ENCODE measurements at places on chromosomes 2 and 18.
A peak's percentile ranks its signal among the peaks of the same experiment; 100 is the strongest.

DNA sequence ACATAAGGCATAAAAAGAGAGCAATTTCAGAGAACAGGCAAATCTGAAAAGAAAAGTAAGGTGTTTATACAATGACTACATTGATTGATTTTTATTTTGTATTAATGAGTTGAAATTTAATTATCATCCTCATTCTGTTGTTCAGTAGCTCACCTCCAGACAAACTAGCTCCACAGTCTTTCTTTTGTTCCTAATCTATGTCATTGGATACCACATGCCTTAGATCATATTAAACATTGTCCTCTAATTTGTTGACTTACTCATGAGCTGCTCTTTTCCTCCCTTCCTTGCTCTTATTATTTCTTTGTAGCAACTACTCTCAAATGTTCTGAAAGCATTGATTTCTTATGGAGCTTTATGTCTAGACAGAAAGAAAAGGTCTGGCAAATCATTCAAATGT, 185.5 kb upstream of the ZSWIM2 start:
- DNase-seq, result no peak

DNA sequence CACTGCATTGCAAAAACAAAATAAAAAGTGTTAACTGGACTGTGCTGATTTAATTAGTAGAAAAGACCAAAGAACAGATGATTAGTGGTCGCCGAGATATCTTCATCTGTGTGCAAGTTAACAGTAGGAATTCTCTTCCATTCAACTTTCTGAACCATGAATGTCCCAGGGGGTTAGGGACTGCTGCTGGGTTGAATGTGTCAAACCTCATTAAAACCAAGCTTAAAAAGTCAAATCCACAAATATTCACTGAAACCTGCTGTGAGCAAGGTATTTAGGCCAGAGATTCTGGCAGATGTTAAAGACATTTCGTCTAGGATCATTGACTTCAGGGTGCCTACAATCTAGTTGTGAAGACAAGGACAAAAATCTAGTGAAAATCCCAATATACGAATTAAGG, 58.7 kb downstream of the STPG4 start:
- DNase-seq, result no peak

- DNase-seq, result no peak
These were observed 1.6 kb downstream of the MOCOS start for GRCh38 chr18:36188916-36189315.

- DNase-seq, result no peak
These were observed 893.2 kb upstream of the CRIM1 start for GRCh38 chr2:35462226-35462998.

GRCh38 chr2:28656937-28657615, 94.6 kb upstream of the PPP1CB start:
- DNase-seq, result no peak

DNA sequence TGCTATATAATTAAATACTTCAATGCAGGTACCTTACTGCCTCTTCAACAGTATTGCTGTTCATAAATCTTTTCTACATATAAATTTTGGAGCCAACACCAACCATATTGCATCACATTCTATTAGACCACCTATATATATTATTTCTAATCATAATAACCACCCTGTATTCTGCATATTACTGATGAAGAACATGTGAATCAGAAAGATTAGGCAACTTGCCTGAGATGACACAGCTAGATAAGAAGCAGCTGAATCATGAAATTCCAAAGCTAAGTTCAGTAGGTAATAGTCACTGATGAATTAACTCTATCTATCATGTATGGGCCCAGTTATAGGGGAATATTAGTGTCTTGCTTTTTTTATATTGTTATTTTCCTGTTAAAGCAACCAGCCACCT, 161.8 kb downstream of the AGPS start:
- no peak for DNase-seq

DNA sequence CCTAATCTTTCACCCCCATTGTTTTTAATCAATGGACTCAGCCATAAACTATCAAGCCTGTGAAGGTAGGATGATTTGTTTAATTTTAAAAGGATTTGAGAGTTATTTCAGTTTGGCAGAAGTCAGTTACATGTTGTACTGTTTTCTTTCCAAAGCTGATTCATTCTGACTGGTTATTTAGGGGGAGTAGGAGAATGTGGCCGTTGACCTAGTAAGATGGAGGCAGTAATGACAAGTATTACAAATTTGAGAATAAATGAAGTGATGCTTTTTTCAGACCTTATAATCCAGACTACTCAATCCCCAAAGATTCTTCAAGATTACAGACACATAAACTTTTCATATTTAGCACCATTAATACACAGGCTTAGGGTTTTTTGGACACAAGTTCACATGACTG, 4.3 kb downstream of the EPHA4 start:
- DNase-seq, result no peak

- DNase-seq, result no peak
These were observed 14.7 kb upstream of the PXDN start for GRCh38 chr2:1758774-1759610.

GRCh38 chr2:144518748-144519596, 947 bp downstream of the ZEB2 start:
- DNase-seq, result no peak

DNA sequence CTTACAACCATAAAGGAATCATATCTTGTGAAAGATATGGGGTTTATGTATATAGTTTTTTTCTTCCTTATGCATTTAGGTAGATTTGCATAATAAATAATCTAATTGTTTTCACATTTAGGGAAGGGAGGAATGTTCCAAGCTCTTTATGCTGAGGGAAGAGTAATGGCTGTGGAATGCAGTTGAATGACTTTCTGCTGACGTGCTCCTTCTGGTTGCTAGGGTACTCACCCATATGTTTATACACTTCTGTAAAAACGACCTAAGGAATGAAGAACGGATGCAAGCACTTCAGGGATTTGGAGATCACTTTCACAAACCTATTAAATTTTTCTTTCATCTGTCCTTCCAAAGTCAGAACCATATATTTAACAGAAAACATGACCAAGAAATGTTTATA, 29.2 kb upstream of the PPP4R1 start:
- DNase-seq, result no peak

DNA sequence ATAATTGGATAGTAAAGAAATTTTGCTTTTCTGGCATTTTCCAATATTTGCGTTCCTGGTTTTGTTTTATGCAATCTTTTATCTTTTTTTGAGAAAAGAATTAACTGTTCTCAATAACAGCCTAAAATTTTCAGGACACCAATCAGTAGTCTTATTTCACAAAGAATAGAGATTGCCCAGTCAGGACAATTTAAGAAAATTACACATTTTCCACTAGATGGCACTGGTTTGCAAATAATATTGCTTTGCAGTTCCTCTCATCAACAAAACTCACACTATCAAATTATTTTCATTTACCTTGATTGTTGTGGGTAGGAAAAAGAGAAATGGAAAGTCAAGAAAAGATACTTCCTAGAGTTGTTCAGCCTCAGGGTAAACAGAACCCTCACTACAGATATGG, 2.4 kb upstream of the RBM45 start:
- DNase-seq, result peak; percentile 1

- DNase-seq, result no peak
These were observed 14.0 kb upstream of the MCFD2 start for GRCh38 chr2:46929612-46930011.

- no peak for DNase-seq
These were observed 80.3 kb upstream of the FAM237A start for GRCh38 chr2:206561962-206562361.

DNA sequence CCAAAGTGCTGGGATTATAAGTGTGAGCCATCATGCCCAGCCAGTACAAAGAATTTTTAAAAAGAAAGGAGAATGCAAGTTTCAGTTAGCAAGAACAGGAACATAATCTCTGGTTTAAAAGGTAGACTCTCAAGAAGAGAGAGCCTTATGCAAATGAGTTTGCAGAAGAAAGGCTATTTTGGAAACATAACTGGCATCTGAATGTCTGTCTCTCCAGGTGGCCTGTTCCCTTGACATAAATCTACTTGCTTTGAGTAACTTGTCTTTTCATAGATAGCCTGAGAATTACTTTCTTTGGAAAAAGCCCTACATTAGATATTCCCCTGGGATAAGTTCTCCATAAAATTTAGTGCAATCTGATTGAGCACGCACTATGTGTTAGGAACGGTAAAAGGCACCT, 109.6 kb downstream of the ICOS start:
- DNase-seq, result no peak

DNA sequence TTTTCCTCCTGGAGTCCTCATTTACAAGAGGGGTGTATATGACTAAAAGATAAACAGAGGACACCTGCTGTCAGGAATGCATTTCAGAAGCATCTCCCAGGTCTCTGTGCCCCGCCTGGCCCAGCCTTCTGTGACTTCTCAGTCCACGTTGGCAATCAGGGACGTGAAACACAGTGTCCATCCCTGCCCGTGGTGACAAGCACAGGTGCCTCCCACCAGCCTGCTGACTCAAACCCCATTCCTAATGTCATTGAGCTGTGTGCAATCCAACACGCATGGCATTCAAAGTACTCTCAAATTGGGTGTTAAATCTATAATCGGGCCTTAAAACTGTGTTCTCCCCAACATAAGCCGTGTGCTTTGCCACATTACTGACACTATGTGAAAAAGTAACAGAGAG, 343.2 kb downstream of the EIPR1 start:
- no peak for DNase-seq

- DNase-seq, result no peak
These were observed 28.2 kb downstream of the ACMSD start for GRCh38 chr2:134866498-134867099.

DNA sequence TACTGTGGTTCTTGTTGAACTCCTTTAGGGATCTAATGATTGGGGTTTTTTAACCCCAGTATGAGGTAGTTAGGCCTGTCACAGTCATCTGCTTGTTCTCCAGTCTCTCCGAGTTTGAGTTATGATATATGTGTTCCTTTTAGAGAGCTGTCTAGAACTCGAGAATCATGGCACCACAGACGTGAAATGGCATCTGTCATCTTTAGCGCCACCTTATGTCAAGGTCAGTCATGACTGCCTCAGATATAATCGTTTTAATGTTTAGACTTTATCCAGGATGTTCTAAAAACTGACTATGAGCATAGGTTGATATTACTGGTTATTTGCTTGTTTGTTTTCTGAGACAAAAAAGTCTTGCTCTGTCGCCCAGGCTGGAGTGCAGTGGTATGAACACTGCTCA, 112.2 kb downstream of the CEP192 start:
- DNase-seq, result no peak

- DNase-seq, result no peak
These were observed 23.3 kb downstream of the KLF7 start for GRCh38 chr2:207142461-207142860.

DNA sequence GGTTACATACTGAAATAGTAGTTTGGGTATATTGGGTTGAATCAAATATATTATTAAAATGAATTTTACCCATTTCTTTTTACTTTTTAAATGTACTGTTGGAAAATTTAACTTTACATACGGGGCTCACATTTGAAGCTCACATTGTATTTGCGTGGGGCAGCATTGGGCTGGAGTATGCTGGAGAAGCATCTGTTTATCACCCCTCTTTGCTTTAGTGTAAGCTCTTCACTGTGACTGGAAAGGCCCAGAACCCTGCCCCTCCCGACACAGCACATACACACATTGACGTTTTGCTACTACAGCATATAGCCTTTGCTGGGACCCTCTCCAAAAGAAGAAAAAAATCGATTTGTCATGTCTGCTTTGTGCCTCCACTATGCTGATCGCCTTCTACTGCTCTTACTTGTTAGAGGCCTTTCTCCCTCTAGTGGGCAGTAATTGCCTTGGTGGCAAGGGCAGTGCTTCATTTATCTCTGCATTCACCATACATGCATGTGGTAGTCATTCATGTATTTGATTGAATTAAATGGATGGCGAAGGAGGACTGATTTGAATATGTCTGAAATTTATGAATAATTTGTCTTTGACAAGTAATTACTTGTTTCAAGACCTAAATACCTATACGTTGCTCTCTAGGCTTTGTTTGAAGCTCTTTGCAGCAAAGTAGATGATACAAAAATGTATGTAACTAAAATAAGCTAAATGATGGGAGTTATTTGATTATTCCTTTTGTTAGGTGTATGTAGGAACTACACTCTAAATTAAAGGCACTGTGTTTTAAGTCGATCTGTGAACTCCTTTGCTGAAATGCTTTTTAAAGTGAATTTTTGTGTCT, 37.4 kb downstream of the VAPA start:
- no peak for DNase-seq

GRCh38 chr2:63658176-63658968, 69.6 kb downstream of the MDH1 start:
- no peak for DNase-seq

DNA sequence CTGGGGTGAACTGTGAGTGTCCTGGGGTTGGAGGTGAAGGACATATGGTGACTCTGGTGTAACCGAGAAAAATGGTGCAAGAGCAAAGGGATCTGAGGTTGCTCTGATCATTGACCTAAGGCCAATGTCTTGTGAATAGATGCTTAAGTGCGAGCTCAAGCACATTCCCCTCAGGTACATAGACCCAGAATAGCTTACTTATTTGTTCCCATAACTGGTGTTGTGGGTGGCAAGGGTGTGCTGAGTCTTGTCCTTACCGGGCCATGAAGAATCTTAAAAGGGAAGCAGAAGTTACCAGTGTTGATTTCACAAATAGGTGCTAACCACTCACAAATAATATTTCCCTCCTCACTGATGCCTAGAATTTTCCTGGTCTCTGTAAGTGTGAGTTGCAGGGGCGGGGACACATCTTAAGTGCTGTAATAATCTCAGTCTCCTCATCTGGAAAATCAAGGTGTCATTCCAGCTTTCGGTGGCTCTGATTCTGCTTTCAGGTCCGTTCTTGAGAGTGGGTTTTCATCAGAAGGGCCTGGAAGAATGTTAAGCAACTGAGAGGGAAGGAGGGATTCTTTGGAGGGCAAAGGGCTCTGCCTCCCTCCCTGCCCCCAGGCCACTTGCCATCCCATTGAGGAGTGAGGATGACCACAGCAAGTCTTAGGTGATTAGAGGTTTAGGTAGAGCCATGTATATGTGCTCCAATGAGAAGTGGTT, 54.9 kb downstream of the LIPG start:
- no peak for DNase-seq

- DNase-seq, result no peak
These were observed 47.5 kb upstream of the SPATS2L start for GRCh38 chr2:200258881-200259576.

GRCh38 chr2:237873421-237873831, 14.0 kb downstream of the RAMP1 start:
- no peak for DNase-seq
